ENCODE measurements at places on chromosomes 4 and X.

- no peak for DNase-seq
These were observed 93.4 kb downstream of the TMA16 start for GRCh38 chr4:163587867-163588266.

- DNase-seq: no peak
These were observed 11.0 kb downstream of the FAT1 start for GRCh38 chr4:186712690-186713089.

- peak; percentile 27 for DNase-seq
These were observed 289.0 kb downstream of the STIM2 start for GRCh38 chr4:27149541-27150212.

DNA sequence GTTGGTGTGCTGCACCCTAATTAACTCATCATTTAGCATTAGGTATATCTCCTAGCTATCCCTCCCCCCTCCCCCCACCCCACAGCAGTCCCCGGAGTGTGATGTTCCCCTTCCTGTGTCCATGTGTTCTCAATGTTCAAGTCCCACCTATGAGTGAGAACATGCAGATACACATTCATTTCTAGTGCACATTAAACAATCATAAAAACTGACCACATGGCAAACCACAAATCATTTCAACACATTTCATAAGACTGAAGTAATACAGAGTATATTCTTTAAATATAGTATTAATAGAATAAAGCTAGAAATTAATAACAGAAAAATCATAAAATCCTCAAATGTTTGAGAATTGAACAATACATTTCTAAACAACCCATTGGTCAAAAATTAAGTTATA, 34.1 kb downstream of the PRKG2 start:
- no peak for DNase-seq

DNA sequence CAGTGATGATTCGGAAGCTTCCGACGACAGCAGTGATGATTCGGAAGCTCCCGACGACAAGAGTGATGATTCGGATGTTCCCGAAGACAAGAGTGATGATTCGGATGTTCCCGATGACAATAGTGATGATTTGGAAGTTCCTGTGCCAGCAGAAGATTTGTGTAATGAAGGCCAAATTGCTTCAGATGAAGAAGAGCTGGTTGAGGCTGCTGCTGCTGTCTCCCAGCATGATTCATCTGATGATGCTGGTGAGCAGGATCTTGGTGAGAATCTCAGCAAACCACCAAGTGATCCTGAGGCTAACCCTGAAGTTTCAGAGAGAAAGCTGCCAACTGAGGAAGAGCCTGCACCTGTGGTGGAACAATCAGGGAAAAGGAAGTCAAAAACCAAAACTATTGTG, 14.2 kb downstream of the CXCR3 start:
- no peak for DNase-seq

DNA sequence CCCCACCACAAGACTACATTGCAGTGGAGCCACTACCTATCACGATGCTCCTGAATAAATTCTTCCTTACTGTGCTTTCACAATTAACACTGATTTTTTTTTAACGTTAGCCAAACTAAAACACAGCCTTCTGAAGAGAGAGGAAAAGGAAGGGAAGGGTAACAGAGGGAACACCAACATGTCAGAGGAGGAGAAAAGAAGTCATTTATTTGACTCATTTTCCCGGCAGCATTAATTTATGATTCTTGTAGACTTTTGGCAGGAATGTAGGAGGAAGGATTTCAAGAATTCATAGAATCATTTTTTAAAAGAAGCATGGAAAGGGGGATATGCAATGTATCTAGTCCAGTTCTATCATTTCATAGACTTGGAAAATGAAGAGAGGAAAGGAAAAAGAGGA, 74.3 kb upstream of the IQCM start:
- no peak for DNase-seq

DNA sequence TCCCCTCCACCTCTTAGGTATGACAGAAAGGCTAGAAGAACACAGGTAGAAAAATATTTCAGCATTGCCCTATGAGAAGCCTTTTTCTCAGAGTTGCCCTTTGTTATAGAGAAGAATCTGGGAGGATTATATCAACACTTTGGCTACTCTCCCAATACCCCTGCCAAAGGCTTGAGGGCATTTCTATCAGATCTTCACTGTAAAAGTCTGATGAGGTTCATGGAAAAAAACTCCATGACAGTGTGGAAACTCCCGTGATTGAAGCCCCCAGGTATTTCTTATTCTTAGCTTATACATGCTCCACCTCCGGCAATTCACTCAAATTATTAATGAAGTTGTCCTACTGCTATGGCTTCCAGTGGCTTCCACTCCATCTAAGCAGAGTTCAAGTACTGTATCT, 753.6 kb downstream of the CENPC start:
- DNase-seq: no peak

Measured in BJ (cell line).